ENCODE measurements at places on chromosomes 3 and 15.

DNA sequence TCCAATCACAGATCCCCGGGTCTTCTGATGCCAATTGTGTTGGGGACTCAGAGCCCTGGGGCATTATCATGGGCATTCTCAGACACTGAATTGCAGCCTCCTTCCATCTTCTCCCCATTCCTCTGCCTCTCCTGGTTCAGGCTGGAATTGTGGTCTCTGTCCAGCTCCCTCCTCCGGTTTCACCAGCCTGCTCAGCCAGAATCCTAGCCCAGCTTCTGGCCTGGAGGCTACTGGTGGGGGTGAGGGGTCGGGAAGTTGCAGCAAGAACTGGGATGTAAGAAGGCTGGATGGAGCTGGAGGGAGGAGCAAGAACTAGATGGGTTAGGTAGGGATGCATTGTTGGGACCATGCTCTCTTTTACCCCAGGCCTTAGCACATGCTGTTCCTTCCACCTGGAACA is 53.5 kb downstream of the TLE3 start:
- no peak for DNase-seq

GRCh38 chr3:67437090-67437489 is 217.3 kb downstream of the SUCLG2 start:
- DNase-seq: no peak

DNA sequence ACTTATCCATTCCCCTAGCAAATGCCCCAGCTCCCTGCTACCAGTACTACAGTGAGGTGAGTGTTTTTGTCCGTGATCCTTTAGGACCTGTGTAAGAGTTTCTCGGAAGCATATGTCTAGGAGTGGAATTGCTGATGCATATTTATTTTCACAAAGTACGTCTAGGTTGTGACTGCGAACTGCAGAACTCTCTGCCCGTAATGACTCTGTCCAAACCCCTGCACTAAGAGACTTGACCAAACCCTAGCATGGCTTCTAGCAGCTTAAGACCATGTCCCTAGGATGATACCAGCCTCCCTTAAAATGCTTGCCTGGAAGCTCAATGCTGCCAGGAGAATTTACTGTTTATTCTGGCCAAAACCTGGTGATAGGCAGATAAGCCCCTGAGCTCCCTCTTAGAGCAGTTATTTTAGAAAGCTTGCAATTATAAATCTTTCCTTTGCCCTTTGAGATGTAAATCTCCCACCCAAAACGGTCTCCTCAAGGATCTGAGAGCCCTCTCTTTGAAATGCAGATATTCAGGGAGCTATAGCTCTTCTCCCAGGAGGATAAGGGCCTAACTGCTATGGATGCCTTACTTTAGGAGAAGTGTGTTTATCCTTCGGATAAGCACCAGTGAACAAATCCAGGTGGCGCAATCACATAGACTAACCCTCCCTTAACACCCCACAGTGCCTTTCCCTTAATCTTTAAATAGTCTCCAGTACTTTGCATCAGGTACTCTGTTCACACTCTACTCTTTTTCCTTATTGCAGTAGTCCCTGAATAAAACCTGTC is 14.7 kb upstream of the CA12 start:
- DNase-seq: no peak

GRCh38 chr3:190424478-190425439 is 24.9 kb downstream of the TMEM207 start:
- no peak for DNase-seq

DNA sequence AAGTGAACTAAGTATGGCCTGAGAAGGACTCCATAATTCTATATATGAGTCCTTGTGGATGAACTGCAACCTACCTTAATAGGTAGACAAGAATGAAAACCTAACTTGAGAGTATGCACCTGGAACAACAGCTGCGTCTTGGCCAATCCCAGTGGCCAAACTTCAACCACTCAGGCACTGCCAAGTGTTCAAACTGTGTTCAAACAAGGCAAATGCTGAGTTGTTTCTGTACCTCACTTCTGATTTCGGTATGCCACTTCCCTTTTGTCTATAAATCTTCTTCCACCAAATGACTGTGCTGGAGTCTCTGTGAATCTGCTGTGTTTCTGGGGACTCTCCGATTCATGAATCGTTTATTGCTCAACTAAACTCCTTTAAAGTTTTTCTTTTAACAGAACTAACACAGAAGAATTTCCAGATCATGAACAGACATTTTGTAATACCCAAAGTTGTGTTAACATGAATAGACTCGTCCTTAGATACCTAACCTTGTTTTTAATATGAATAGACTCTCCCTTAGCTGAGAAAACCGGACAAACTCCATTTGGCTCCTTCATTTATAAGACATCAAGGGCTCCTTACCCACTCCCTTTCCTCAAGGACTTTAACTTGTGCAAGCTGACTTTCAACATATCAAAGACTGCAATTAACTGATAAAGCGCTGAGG is 4.1 kb downstream of the ZNF717 start:
- DNase-seq: no peak

All from GM12891 (cell line).